Stimulated activated CD4-positive, alpha-beta T cell treated with anti-CD3 and anti-CD28 coated beads, Interleukin-12 subunit alpha, Interleukin-12 subunit beta, amount 100 ng/mL, for 4 hours (primary cell): ENCODE measurements at places on chromosomes 4 and X.

DNA sequence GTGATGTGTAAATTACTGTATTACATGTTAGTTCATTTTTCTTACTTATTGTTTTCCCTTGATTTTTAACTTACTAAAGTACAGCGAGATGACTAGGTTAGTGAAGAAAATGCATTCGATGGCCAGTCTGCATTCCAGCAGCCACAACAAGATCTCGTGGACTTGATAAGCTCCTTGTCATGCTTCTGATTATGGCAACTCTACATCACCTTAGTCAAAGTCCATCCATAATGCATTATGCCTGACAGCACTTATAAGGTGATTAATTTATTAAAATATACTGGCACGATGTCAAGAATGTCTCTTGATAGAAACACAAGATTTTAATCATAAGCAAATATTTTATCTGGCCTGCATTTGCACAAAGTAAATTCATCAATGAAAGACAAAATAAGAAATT is 109.9 kb upstream of the NAP1L5 start:
- no peak for DNase-seq

DNA sequence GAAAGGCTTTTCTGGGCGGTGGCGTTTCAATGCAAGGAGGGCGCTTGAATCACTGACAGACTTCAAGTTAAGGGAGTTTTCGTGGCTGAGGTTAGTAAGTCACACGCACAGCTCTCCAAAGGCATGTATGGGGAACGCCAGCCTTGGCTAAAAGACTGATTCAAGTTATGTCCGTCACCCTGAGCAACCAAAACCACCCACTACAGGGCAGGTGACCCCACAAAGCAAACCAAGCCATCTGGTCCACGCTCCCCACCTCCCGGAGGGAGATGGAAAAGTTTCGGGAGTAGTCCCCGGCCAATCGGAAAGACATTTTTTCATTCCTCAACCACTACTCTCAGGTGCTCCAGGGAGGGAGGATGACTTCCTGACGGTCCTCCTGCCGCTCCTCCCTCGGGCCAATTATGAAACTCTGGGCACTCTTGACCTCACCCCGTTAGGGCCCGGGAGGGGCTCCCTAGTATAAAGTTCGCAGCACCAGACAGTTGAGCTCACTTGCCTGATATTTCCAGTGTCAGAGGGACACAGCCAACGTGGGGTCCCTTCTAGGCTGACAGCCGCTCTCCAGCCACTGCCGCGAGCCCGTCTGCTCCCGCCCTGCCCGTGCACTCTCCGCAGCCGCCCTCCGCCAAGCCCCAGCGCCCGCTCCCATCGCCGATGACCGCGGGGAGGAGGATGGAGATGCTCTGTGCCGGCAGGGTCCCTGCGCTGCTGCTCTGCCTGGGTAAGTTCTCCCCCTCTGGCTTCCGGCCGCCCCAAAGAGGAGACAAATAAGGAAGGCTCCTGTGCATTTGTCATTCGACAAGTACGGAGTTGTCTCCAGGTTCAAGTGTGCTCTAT is at the start of gene EREG:
EREG (plus strand) TSS at position 494 of the 840 bp plus-strand sequence; CDS start at position 658, 164 bp downstream.
- DNase-seq, result peak; percentile 10

- DNase-seq, result no peak
These were observed 36.7 kb upstream of the TLR3 start for GRCh38 chr4:186032259-186032658.

- no peak for DNase-seq
These were observed 85.0 kb upstream of the ADRA2C start for GRCh38 chr4:3681191-3681590.

GRCh38 chrX:41250867-41251266 is 83.1 kb upstream of the DDX3X start:
- DNase-seq, result no peak

DNA sequence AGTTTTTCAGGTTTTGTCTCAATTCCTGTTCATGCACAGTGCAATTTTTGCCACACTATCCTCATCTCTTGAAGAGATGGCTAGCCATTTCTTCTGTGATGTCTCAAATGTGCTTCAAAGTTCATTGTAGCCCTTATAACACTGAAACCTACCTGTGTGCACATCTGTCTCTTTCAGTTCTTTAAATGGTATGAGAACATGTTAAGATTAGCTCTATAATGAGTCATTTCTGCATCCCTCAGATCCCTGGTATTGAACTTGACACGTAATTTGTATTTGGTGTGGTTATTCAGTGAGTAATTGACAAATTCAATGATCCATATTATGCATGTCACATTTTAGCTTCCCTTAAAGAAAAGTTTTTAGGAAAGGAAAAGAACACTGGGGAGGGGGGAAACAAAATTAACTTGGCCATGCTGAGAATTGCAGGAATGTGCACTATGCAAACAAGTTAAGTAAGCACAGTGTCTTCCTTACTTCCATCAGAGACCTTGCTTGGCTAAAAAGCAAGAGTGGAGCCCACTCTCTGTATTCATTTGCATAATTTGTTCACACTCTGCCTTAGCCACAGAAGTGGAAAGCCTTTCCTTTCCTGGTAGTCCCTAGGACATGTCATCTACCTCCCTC is 659.8 kb upstream of the MAGEB2 start:
- DNase-seq, result no peak

GRCh38 chr4:53861856-53862610 is 202.4 kb downstream of the CHIC2 start:
- DNase-seq, result no peak

GRCh38 chrX:49129427-49129826 is 5.9 kb upstream of the GPKOW start:
- DNase-seq, result no peak

GRCh38 chrX:129741880-129742758 is 3.3 kb downstream of the XPNPEP2 start:
- no peak for DNase-seq

DNA sequence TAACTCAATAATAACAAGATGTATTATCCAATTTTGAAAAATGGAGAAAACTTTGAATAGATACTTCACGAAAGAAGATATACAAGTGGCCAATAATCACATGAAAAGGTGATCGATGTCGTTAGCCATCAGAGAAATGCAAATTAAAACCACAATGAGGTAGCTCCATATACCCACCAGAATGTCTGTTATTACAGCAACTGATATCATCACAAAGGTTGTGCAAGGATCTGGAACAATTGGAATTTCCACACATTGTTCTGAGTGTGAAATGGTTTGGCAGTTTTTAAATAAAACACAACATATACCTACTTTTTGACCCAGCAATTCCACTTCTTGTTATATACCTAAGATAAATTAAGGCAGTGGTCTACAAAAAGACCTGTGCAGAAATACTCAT is 71.7 kb downstream of the IRS4 start:
- no peak for DNase-seq

DNA sequence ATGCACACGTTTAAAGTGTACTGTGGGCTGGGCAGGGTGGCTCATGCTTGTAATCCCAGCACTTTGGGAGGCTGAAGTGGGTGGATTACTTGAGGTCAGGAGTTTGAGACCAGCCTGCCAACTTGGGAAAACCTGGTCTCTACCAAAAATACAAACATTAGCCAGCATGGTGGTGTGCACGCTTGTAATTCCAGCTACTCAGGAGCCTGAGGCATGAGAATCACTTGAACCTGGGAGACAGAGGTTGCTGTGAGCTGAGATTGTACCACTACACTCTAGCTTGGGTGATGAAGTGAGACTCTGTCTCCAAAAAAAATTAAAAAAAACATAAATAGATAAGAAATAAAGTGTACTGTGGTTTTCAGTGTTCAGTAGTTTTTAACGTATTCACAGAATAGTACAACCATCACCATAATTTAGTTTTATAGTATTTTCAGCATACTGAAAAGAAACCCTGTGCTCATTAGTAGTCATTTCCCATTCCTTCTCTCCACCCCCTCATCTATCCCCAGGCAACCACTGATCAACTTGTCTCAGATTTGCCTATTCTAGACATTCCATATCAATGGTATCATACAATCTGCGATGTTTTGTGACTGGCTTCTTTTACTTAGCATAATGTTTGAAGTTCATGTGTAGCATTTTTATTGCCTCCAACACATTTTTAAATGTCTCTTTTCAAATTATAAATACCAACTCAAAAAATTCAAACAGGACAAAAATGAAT is 19.1 kb downstream of the SLAIN2 start:
- no peak for DNase-seq

GRCh38 chr4:21753084-21753760 is 195.3 kb downstream of the KCNIP4 start:
- no peak for DNase-seq

GRCh38 chr4:121648516-121648915 is 48.3 kb downstream of the ANXA5 start:
- DNase-seq, result no peak

DNA sequence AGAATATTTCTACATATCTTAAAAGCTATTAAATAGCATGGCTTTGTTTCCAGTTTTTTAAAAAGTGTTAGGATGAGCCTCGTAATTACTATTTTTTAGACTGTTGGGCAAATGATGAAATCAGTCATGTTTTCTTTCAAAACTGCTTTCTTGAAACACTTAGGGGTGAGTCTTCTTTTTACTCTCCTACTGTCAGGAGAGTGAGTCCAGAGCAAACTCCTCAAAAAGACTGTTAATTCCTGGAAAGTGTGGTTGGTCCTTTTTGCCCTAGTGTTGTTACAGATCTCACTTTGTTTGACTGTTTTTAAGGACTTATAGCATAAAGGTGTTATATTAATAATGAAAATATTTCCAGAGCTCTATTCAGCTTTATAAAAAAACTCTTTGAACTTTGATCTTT is 6.3 kb downstream of the GSTCD start:
- DNase-seq, result no peak

- no peak for DNase-seq
These were observed 60.2 kb downstream of the KCNIP4 start for GRCh38 chr4:21888195-21888976.

- DNase-seq, result no peak
These were observed 1.6 kb upstream of the ASB5 start for GRCh38 chr4:176270669-176271068.

GRCh38 chr4:113474017-113474416 is 287.5 kb downstream of the CAMK2D start:
- DNase-seq, result no peak

DNA sequence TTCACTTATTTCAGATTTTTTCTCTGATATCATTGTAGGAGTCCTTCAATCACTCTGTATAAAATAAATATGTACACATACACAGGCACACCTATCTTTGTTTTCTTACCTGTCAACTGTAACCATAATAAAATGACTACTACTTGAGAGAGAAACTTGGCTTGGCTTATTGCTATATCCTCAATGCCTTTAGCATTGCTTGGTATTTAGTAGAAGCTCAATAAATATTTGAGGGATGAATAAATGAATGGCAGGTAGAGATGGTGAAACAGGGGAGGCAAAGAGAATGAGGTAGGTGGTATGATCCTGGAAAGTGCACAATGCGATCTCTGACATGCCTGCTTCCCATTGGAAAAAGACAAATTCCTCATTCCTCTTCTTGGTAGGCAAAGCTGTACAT is 21.8 kb upstream of the CXCL6 start:
- no peak for DNase-seq

- no peak for DNase-seq
These were observed 6.0 kb downstream of the PCDH7 start for GRCh38 chr4:30726090-30726675.

GRCh38 chr4:157591245-157591644 is 370.7 kb downstream of the GRIA2 start:
- no peak for DNase-seq

DNA sequence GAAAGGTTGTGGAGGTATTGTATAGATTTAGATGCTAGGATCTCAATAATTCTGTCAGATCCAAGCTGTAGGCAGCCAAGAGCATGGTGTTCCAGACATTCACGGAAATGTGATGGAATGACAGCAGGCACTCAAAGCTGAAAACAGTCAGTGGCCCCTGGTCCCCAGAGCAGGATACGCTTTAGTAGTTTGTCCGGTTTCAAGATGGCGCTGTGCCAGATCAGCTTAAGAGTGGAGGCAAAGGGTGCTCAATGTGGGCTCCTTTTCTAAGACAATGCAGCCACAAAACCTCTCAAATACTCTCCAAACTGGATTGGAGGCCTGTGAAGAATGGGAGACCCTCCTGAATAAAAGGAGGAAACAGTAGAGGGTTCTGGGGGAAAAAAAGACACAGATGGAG is 291.2 kb upstream of the HS3ST1 start:
- DNase-seq, result no peak

DNA sequence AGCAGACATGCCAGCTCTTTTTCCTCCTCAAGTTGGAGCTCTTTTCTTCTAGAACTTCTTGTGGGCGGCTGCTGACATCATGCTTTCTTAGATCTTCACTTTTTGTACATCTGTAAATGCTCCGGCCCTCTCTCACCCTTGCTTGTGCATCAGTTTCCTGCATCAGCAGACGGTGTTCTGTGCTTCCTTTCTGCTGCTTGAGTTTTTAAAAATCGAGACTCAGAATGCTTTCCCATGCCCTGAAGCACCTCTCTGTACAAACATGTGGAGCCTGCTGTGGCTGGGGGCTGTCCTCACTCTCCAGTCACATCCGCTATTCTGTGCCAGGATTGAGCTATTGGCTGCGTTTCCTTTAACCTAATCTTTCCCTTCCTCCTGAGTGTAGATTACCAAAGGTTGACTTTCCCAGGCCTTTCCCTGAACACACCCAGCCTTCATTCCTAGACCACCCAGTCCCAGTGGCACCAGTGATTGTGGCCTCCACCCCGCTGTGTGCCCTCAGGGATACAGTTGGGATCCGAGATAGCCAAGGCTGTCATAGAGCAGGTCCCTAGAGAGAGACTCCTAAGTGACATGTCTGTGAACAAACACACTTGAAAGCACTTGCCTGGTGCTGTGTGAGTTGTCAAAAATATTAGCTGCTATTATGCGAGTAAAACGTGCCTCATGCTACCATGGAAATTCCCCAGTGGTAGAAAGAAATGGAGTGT is 41.9 kb downstream of the TNIP2 start:
- DNase-seq, result peak; percentile 19

GRCh38 chrX:27008486-27008885 is 454.7 kb downstream of the PPP4R3C start:
- DNase-seq, result no peak

GRCh38 chr4:176307666-176307930 is 12.2 kb upstream of the SPCS3 start:
- no peak for DNase-seq

GRCh38 chr4:140448162-140448561 is 20.7 kb upstream of the CLGN start:
- no peak for DNase-seq

DNA sequence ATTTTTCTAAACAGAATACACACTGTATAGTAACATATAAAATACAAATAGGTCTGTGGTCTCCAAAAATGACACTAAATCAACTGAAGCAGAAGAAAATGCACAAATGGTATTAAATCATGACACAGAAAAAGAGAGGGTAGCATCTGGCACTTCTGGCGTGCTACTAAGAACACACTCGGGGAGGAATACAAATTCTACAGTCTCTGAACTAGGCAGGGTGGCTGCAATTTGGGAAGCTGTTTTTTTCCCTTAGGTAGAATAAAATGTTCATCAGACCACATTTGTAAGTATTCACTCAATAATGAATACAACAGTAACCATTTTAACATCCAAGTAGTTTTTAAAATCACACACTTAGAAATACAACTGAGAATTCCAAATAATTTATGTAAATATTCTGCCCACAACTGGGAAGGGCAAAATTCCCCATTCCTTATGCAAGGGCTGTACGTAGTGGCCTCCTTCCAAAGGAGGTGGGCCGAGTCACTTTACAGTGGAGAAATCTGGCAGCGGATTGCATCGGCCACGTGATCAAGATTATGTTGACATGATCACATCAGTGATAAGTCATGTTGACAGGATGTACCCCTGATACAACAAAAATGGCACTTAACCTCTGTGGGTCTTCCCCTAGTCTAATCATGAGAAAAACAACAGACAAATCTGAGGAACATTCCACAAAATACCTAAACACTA is 101.1 kb downstream of the TSPAN5 start:
- no peak for DNase-seq
